ENCODE measurements at places on chromosomes 1 and 21.

GRCh38 chr1:229035054-229035747, 235.7 kb upstream of the RAB4A start:
- DNase-seq, result no peak

GRCh38 chr21:27300770-27301169, 333.9 kb upstream of the ADAMTS5 start:
- no peak for DNase-seq

DNA sequence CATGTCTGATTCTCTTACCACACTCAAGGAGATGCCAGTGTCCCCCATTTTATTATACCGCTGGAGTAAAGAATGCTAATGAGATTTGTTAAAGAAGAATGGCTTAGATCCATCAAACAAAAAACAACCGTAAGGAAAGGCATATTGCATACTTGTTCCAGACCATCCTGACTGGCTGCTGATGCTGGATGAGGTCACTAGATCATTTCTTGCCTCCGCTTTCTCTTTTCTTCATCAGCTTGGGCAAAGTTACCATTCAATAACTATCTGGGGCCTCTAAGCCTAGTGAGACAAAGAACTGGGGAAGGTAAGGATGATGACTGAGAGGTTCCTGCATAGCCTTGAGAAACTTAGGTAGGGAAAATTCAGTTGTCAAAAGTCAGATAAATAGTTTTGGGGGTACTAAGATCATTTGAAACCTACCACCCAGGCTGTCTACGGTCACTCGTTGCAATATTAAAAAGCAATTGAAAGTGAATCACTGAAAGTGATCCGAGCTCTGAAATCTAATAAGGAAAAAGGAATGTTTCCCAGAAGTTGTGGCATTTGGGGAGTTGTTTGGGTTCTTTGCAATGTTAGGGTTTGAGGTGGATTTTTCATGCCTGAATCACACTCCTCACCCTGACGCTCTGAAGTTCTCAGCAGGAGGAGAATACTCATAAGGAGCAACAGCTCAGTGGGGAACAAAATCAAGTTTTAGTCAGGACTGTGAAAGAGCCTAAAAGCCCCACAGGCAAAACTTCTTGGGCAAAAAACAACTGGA, 176.8 kb downstream of the HHIPL2 start:
- DNase-seq, result no peak

DNA sequence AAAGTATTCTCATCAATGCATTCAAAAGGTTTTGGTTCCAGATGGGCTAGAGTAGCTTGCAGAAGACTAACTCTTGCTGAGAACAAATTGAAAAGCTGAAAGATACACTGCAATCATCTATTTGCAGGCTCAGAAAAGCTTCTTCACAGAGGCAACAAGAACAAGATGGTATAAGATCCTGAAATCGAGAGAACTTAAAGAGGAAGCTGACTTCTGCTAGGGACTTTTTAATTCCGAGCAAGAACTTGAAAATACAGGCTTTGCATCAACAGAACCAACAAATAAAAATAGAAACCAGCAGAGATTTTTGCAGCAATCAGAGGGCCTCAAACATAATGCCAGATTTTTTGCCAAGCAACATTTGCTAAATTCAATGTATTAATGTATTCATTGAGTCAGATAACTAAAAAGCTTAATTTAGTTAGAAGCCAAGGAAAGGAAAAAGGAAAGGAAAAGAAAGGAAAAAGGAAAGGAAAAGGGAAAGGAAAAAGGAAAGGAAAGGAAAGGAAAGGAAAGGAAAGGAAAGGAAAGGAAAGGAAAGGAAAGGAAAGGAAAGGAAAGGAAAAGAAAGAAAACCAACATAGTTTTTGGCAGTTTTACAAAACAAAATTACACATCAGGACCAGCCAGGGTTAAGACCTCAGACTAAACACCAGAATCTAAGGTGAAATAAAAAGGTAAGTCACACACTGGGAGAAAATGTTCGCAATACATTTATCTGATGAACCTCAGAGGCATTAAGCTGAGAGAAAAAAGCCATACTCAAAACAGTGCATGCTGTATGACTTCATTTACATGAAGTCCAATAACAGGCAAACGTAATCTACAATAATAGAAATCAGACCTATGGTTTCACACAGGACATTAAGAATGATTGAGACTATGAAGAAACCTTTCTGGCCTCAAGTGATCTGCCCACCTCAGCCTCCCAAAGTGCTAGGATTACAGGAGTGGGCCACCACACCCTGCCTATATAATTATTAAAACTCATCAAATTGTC, 42.6 kb downstream of the FAF1 start:
- DNase-seq, result no peak

DNA sequence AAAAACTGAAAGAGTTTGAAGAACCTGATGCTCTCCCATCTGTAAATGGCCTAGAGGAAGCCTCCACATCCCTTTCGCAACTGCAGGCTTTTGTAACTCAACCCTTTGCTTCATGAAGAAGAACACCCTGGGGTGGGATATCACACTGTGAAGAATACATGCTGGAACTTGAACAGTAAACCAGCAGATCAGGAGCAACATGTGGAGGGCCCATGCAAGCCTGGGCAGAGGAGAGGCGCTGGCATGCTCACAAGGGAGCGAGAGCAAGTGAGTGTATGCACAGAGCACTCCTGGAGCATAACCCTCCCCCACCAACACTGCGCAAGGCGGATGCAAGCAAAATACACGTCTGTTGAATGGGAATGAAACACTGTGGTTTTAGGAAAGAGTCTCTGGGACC, 24.6 kb upstream of the SPAG17 start:
- DNase-seq, result no peak

GRCh38 chr1:235259133-235259778, 68.7 kb downstream of the ARID4B start:
- DNase-seq, result no peak

DNA sequence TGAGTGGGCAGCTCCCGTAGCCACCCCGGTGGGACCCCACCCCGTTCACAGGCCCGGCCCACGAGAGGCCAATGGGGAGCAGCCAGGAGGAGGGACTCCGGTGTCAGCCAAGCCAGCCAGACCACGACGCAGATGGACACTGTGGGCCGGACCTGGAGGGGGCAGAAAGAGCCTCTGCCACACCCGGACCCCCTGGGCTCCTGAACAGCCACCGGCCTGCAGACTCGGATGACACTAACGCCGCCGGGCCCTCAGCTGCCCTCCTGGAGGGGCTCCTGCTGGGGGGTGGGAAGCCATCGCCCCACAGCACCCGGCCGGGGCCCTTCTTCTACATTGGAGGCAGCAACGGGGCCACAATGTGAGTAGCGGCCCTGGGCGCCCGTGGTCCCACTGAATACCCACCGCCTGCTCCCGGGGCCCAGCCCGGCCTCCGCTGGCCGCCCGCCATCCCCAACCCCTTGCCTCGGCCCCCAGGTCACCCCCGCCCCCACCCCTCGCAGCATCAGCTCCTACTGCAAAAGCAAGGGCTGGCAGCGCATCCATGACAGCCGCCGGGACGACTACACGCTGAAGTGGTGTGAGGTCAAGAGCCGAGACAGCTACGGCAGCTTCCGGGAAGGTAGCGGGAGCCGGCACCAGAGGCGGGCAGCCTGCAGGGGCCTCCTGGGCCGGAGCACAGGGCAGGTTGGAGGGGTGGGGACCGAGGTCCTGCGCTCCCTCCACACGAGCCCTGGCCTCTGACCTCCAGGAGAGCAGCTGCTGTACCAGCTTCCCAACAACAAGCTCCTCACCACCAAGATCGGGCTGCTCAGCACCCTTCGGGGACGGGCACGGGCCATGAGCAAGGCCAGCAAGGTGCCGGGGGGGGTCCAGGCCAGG, 6.5 kb downstream of the TTLL10 start:
- no peak for DNase-seq

GRCh38 chr1:155175281-155175926, 1.8 kb downstream of the TRIM46 start:
- peak; percentile 21 for DNase-seq

- no peak for DNase-seq
Measured at GRCh38 chr1:45205011-45205909, 1.1 kb downstream of the ZSWIM5 start.

DNA sequence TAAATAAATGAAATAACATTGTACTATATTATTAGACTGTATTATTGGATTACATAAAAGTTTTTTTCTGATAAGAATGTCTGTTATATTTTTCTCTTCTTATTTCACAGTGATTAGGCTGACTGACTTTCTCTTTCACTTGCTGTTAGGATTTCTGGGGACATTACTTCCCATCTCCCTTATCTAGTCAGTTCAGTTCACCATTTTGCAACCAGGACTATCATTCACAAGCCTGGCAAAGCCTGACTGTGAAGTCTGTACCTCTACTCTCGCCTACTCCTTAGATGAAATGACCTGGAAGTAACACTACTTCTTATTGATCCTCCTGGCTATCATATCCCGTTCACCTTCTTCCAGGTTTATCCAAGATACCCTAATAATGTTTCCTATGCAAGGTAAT, 676.6 kb downstream of the USP25 start:
- no peak for DNase-seq

GRCh38 chr1:230760360-230760827, 13.2 kb downstream of the CAPN9 start:
- no peak for DNase-seq

DNA sequence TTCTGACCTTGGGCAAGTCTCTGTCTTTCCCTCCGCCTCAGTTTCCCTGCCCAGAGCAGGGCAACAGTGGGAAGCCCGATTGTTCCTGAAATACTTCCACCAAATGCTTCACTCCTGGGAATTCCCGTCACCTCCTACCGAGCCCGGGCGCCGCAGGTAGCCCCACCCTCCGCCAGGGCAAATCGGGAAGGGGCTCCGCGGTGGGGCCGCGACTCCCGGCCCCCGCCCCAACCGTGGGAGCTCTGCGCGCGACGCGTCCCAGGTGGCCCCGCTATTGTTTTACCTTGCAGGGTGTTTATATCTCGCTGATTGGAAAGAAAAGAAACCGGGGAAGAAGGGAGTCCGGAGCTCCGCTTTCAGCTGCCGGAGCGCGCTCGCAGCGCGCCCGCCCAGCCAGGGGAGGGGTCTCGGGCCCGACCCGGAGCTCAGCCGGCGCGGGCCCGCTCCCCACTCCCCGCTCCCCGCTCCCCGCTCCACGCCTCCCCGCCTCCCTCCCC, 407 bp downstream of the IGSF3 start:
- no peak for DNase-seq

DNA sequence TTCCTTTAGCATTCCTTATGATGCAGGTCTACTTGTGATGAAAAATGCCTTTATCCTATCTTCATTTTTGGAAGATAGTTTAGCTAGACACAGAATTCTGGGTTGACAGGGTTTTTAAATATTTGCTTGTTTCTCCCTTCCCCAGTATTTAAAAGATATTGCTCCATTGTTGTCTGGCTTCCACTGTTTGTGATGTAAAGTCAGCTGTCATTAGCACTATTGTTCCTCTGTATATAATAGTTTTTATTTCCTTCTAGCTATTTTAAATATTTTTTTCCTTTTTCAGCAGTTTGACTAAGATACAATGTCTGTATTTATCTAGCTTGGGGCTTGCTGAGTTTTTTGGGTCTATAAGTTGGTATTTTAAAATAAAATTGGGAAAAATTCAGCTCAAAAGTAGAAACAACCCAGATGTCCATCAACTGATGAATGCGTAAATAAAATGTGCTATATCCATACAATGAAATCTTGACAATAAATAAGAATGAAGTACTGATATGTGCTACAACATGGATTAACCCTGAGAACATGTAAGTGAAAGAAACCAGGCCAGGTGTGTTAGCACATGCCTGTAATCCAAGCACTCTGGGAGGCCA, 11.2 kb downstream of the IFT25 start:
- no peak for DNase-seq

- no peak for DNase-seq
Measured at GRCh38 chr1:185636848-185637247, 97.3 kb upstream of the HMCN1 start.

- DNase-seq, result no peak
Measured at GRCh38 chr1:178864326-178864725, 6.6 kb downstream of the ANGPTL1 start.

DNA sequence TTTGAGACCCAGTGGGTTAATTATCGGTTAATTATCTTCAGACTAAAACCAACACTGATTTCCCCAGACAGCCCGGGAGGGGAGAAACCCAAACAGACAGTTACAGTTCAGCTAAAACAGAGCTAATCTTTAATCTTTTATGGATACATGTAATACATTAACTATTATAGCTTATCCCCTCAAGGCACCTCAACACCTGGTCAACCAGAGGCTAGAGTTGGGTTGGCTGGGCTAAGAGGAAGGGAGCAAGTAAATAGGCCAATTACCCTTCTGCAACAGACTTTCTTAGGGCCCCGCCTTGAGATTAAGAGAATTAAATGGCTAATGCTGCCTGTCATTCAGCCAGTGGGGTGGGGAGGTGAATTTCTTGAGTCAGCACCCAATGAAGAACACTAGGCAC, 6.6 kb upstream of the MED18 start:
- no peak for DNase-seq

DNA sequence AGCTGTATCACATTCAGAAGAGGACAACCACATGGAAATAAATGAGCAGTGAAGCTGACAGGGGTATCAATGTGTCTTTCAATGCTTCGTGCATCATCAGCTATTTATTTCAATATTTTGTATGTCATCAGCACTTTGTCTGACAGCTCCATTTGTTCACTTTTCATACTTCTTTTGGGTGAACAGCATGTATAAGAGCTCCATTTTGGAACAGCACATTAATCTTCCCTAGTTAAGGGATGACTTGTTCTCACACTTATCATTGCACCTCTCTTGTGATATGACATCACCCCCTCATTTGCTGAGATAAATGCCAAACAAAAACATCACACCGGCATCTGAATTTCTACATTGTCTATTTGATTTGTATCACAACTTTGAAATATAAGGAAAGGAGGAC, 190.6 kb upstream of the SAMSN1 start:
- DNase-seq, result no peak

DNA sequence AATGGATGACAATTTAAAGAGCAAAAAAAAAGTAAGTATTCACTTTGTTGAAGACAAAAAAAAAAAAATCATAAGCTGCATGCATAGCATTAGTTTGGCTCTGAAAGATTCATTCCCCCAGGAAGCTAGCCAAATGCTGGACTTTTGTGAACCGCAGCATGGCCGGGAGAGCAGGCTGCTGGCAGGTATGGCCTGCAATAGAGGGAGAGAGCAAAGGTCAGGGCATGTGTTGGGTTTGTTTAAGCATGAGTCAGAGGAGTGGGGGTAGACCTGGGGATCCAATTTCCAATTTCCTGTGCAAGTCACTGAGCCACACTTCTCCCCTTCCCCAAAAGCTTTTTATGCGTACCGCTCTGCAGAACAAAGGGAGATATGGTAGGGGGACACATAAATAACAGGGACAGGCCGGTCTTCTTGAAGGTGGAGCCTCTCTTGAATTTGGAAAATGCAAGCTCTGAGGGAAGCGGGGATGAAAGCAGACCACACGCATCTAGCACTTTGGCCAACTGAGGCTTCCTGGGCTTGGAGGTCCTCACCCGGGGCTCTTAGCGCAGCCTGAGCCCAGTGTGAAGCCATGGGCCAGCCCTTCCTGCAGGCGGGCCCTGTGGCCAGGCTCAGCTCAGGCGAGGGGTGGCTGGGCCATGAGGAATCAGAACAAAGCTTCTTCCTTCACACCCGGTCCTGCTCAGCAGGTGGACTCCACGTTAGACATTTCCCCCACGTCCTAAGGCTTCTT, 171.1 kb downstream of the TOMM20 start:
- DNase-seq, result no peak

DNA sequence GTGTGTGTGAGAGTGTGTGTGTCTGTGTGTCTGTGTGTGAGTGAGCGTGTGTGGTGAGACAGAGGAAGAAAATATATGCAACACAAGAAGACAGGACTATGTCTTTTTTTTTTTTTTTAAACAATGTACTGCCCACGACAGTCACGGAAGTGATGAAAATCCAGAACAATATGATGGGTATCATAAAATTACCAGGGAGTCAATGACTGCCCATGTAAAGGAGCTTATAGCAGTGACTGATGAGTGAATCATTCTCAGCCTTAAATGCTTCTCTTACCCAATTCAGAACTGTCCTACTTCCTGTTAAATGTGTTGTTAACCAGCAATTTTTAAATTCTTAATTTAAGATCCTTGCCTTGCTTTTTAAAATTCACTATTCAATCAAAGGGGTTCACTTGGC, 46.6 kb downstream of the RGS7 start:
- DNase-seq, result no peak

Measured in D721Med (cell line).